ACHN (cell line): ENCODE measurements at places on chromosomes 7 and 10.

DNA sequence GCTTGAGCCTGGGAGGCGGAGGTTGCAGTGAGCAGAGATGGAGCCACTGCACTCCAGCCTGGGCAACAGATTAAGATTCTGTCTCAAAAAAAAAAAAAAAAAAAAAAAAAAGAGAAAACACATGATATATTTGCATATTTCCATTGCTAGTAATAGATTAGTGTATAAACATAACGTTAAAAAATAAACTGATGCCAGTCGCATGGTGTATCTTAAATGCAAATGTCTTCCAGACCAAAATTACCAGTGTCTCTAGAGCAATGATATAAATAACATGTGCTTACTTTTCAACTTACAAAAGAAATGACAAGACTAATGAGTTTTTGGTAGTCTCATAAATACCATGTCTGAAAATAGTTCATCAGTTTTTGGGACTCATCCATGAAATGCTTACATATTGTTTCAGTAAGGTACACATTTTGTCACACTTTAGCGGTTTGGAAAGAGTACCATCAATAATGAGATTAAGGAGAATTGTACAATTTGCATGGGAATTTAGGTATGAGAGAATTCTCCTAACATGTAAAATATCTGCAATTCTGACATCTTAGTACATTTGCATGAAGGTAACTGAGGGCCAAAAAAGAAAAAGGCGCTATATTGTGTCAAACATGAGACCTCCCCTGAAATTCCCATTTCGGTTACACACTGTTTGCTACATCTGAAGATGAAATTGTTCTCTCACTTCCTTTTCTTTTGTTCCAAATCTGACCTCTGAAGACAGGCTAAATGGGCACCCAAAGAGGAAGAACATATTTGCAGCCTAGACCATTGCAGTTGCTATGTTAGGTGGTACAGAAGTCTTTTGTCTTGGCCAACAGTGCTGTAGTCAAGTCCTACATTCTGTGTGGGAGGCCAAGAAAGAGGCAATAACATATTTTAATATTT, 51.5 kb upstream of the PIP4K2A start:
- DNase-seq = no peak

GRCh38 chr10:52316500-52316899, 2.4 kb downstream of the DKK1 start:
- no peak for DNase-seq

DNA sequence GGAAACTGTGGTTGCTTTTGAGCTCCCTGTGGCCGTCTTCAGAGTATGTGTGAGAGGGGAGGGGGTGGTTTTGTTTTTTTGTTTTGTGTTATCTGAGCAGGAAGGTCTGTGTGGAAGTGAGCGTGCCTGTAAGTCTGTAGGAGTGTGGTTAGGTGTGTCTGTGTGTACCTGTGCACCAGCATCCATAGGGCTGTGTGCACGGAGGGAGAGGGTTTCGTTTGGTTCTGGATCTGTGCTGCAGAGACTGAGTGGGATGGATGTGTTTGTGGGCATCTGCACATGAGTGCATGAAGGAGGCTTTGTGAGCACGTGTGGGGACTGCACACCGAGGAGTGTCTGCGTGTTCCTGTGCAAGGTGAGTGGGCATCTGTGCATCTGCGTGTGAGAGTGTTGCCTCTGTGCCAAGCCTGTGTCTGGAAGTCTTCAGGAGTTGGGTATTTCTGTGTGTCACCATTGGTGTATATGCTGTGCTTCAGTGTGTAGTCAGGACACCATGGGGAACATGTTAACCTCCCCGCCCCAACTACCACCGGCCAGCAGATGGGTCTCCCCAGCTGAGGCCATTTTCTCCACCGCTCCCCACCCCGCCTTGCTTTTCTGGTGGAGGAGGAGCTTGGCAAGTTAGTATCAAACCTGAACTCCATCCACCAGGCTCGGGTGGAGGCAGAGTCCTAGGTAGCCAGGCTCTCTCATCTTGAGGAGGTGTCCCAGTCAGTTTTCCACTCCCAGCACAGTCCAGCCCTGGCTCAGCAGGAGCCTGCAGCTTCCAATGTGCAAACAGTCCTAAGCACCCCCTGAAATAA, 7.1 kb upstream of the TLX1 start:
- no peak for DNase-seq

- no peak for DNase-seq
Observed at GRCh38 chr7:132965951-132966350, 115.9 kb downstream of the CHCHD3 start.

- DNase-seq = no peak
Observed at GRCh38 chr7:22659741-22660140, 67.3 kb upstream of the IL6 start.

DNA sequence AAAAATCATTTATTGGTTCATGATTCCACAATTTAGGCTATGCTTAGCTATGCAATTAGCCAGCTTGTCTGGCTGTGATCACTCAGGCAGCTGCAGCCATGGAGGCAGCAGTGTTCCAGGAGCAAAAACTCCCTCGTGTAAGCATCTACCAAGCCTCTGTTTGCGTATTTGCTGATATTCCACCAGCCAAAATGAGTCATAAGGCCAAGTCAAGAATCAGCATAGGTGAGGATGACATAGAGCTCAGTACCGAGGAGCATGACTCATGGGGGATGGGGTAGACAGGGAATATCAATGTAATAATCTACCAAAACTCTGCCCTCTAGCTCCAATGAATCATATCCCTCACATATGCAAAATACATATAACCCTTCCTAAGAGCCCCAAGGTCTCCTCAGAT, 63.3 kb downstream of the IMMP2L start:
- DNase-seq = peak; percentile 97

- DNase-seq = no peak
Observed at GRCh38 chr10:131513901-131514300, 202.4 kb upstream of the TCERG1L start.

DNA sequence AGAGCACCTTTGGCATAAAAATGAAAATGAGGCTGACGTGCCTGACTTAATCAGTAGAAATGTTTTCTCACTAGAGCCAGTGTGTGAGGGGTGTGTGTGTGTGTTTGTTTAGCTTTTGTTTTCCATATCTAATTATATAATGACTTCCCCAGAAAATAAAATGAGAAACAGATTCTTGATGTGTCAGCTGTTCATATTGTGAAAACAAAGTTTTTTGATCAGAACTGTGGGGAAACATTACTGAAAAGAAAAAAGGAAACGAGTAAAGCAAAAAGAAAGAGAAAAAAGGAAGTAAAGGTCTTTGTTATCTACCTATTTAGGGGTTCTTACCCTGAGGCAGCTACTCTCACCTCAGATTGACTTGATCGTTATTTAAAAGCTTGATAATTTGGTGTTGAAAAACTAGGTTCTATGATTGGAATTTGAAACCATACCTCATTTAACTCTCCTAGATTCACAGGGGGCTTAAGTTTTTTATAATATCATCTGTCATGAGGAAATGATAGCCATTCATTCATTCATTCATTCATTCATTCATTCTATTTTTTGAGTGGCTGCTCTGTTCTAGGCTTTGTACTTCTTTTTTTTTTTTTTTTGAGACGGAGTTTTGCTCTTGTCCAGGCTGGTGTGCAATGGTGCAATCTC, 58.0 kb downstream of the CREM start:
- DNase-seq = no peak

- DNase-seq = no peak
Observed at GRCh38 chr7:91915401-91916050, 25.1 kb upstream of the AKAP9 start.

DNA sequence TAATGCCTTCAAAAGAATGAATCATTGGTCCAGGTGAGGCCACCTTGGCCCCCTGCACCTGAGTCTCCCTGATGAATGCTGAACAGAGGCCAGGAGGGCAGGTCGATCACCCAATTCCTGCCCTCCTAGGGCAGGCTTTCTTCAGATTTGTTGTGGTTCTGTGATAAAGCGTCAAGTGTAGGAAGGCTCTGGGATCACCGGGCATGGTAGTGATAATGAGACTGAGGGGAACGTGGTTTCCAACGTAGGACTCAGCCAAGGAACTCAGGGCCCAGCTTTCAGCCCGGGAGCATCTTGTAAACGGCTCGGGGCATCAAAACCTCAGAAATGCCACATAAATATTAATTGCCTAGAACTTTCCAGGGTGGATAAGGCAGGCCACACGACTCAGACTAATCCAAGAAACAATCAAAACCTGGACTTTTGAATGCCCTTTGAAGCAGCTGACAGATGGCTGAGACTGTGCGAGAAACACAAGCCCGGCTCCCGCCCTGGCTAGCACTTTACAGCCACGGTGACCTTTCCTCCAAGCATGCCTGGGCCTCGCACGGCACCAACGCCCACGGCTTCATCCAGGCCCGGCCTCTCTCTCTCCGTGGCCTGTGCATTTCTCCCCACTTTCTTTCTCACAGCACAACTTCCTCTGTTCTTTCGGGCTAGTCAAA, 239.3 kb upstream of the GRB10 start:
- no peak for DNase-seq

DNA sequence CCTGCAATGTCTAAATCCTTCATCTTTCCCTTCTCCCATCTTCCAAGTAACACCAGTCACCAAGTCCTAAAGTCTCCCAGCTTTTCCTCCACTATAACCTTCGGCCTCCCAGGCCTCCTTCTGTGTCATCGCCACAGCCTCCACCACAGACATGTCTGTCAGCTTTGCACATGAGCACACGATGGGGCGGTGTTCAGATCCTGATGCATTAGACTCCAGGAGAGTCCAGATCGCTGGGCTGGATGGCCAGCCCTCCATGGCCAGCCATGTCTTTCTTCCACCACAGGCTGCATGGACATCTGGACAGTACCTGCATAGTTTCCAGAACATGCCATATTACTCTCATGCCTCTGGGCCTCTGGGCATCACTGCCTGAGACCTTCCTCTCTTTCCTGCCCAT, 974.2 kb upstream of the ZNF722 start:
- no peak for DNase-seq

DNA sequence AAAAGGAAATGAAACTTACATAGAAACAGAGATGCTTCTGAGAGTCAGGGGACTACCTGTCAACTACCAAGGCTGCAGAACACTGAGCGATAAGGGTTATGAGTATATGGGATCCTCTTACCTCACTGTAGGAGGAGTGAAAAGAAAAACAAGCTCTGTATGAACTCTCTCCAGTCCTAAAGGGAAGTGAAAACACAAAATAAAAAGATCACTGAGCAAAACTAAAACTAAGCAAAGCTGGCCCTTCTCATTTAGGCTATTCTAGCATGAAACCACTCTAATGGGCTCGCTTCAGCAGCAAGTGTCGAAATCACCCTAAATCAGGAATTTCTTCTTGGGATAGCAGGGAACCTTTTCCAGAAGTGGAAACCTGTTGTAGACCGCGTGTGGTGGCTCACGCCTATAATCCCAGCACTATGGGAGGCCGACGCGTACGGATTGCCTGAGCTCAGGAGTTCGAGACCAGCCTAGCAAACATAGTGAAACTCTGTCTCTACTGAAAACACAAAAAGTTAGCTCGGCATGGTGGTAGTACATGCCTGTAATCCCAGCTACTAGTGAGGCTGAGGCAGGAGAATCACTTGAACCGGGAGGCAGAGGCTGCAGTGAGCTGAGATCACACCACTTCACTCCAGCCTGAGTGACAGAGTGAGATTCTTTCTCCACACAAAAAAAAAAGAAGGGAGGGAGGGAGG, 27.0 kb downstream of the DCLRE1C start:
- DNase-seq = no peak
